Omental fat pad (tissue), 4 donors: ENCODE measurements at places on chromosomes 2 and 18.

GRCh38 chr2:189082376-189082975 lies 97.1 kb downstream of the COL5A2 start:
- DNase-seq, result no peak

DNA sequence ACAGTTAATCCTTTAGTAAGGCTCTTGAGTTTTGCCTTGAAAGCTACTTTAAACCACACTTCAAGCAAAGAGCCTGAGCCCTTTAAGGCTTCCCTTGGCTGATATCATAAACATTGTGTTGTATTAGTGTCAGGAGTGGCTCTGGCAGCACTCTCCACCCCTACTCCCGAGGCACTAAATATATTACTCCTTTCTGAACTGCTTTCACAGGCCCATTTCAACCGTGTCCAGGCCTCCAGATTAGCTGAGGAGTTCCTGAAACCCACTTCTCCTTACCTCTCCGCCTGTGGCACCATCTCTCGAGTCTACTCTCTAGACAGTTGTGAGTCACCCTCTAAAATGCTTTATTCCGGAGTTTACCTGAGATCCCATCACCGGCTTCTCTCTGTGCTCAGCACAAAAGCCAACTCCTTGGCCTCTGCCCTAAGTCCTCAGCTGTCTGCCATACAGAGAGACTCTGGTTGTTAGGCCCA lies 14.4 kb upstream of the STON1 start:
- DNase-seq, result no peak

DNA sequence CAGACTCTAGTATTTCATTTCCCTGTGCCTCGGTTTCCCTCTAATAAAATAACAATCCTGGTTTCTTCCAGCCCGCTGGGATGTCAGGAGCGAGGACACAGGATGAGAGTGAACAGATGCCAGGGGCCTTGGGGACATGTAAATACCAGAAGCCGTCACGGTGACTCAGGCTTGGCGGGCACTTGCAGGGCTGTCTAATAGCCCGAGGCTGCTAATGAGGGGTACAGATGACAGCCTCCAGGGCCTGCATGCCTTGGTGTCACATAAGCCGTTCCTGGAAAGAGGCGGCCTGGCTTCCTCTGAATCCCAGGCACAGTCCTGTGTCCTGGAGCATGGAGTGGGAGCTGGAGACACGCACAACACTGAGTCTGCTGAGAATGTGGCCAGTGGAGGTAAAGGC lies 28.2 kb downstream of the HS1BP3 start:
- DNase-seq, result no peak

- DNase-seq, result no peak
These were observed 10.5 kb downstream of the DRC1 start for GRCh38 chr2:26412091-26412673.

DNA sequence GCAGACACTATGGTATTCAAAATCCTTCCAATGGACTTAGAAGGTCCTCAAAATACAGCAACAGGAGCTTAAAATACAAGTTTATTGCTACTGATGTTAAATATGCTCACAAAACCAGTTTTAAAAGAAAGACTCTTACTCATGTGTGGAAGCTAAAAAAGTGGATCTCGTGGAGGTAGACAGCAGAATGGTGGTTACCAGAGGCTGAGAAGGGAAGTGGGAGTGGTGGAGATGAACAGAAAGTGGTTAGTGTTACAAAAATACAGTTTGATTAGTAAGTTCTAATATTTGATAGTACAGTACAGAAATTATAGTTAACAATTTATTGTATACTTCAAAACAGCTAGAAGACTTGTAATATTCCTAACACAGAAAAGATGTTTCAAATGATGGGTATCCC lies 12.1 kb downstream of the ADAM17 start:
- no peak for DNase-seq

GRCh38 chr18:70429847-70430500 lies 141.1 kb downstream of the SOCS6 start:
- DNase-seq, result no peak

GRCh38 chr2:20797096-20797495 lies 25.8 kb downstream of the LDAH start:
- DNase-seq, result no peak

GRCh38 chr2:65537651-65538385 lies 105.4 kb upstream of the SPRED2 start:
- no peak for DNase-seq

- no peak for DNase-seq
These were observed 1110.6 kb upstream of the ACVR2A start for GRCh38 chr2:146734042-146734820.

DNA sequence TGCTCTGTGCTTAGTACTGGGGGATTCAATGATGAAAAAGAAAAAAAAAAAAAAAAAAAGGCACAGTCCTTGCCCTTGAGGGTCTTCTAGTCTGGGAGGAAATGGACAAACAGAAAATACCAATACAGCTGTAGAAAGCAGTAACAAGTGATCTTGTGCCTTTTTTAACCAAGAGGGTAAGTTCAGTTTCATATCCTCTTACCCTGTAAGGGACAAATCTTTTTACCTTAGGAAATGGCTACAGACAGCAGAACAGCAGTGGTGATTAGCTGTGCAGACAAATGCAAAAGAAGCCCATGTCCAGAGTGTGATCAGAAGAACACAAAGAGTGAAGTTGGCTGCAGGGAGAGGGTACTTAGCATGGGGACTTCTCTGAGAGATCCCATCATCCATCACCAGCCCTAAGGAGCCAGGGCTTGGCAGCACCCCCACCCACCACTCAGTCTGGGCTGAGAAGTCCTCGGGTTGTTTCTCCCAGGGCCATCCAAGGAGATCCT lies 102.9 kb downstream of the ALPK2 start:
- no peak for DNase-seq

GRCh38 chr18:45168866-45169600 lies 446.2 kb upstream of the SLC14A2 start:
- no peak for DNase-seq

DNA sequence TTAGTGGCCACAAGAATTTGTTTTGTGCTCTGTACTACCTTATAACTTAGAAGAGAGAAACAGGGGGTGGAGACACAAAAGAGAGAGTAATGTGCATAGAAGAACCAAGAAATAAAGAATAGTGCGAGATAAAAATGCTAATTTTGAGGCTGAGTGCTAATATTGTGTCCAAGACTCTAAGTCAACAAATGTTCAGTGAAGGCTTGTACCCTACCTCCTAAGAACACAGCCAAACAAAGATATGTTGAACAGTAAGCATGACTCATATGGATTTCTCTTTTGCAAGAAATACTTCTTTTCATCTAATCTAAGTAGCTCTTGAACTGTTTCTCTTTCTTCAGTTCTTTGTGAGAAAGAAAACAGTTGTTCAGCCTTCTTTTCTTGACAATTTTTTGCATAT lies 45.2 kb downstream of the GAREM1 start:
- no peak for DNase-seq

DNA sequence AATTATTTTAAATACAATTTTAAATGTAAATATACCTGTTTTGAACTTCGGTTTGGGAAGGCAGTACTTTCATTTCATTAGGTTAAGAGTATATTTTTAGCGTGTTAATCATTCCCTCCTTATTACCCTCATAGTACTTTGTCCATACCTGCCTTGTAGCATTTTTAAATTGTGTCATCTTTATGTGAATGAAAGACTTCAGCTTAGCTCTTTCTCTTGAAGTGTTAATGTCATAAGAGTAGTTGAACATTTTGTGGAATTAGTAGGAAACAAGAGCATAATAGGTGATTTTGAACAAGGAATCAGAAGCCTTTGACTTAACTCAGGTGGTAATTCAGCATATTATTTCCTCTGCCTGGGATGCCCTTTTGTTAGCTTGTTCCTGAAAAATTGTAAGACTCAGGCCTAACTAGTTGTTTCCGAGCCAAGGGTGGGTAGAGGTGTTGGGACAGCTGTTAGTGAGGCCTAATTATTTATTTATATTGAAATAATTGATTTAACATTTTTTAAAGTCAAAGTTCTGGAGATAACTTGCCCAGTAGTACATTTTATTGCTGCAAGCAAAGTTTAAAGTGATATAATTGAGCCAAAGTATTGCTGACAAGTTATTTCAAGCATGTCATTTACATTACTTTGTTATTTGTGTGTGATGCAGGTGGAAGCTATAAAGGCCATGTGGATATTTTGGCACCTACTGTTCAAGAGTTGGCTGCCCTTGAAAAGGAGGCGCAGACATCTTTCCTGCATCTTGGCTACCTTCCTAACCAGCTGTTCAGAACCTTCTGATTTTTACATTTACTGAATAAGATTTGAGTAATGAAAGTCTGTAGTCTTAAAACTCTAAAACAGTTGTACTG lies 38.7 kb downstream of the DDX1 start:
- no peak for DNase-seq

DNA sequence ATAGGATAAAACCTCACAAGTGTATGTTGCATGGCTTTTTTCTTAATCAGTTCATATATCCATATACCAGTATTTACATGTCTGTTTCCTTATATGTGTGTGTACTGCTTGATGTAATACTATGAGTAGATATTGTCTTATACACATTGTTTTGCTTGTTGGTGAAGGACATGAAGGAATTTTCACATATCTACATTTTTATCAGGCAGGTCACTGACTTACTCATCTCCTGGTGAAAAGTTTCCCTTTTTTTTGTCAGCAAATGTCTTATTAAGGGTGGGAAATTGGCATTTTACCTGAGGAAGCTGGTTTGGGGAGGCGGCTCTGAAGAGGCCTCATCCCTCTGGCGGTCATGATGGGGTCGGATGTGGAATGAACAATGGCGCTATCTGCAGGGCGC lies 61.4 kb upstream of the LYPD1 start:
- DNase-seq, result no peak

DNA sequence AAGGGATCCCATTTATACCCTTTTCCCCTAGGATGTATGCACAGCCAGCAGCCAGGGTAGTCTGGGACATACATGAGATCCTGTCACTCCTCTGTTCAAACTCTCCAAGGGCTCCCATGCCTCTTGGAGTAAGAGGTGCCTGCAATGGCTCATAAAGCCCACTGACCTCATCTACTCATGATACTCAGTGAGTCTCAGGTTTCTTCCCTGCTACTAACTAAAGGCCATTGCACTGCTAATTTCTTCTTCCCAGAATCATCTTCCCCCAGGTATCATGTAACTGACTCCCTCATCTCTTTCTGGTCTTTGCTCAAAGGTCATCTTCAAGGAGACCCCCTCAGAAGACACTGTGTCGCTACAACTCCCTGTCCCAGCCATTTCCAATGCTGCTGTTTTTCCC lies 68.2 kb downstream of the CCBE1 start:
- no peak for DNase-seq

DNA sequence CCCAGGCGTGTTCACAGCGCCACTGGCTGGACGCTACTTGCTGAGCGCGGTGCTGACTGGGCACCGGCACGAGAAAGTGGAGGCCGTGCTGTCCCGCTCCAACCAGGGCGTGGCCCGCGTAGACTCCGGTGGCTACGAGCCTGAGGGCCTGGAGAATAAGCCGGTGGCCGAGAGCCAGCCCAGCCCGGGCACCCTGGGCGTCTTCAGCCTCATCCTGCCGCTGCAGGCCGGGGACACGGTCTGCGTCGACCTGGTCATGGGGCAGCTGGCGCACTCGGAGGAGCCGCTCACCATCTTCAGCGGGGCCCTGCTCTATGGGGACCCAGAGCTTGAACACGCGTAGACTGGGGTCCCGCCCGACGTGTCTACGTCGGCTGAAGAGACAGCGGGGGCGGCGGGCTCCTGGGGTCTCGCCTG lies 891 bp upstream of the KHK start:
- peak; percentile 32 for DNase-seq

GRCh38 chr2:88061295-88061694 lies 5.7 kb upstream of the KRCC1 start:
- DNase-seq, result no peak

GRCh38 chr2:226873826-226874225 lies 38.0 kb downstream of the RHBDD1 start:
- no peak for DNase-seq

DNA sequence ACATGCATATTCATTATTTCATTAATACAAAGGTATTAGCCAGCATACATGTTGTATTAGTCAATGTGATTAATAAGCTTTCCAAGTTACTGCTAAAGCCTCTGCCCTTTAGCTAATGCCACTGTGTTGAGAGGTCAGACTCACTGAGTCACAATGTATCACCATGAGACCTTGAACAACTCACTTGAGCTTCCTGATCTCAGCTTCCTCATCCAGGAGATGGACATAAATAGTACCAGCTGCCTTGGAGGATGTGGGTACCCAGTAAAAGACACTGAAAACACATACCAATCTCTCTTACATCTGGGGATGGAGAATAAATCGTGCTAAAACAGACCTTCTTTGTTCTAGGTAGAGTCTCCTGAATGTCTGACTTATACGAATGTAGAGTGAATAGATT lies 224.6 kb downstream of the EPHA4 start:
- no peak for DNase-seq

GRCh38 chr2:113877711-113878598 lies 11.9 kb upstream of the ACTR3 start:
- no peak for DNase-seq

GRCh38 chr2:112995346-112995920 lies 9.8 kb upstream of the IL36A start:
- DNase-seq, result no peak

DNA sequence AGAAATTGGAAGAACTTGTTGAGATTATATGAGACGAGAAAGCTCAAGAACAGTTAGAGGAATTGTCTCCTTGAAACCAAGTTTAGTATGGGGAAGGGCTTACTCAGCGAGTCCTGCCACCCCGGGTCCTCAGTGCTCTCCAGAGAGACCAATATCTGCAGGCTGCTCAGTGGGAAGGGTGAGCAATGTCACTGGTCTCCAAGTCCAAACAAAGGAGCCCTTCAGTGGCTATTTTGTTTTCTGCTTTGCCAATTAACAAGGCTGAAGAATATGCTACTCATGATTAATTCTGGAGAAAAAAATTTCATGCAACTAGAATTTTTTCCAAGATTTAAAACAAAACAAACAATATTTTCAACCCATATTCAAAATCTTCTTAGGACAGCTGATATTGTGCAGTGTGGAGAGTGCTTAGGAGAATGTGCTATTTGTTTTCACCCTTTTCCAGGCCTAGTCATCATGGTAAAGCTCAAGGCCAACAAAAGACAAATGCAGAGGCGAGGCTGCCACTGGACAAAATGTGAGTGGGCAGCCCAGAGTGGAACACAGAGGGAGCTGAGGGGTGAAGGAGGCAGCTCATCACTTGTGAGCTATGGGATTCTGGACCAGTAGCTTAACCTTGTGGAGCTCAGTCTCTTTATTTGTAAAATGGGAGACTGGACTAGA lies 83.8 kb upstream of the TMEM17 start:
- no peak for DNase-seq

DNA sequence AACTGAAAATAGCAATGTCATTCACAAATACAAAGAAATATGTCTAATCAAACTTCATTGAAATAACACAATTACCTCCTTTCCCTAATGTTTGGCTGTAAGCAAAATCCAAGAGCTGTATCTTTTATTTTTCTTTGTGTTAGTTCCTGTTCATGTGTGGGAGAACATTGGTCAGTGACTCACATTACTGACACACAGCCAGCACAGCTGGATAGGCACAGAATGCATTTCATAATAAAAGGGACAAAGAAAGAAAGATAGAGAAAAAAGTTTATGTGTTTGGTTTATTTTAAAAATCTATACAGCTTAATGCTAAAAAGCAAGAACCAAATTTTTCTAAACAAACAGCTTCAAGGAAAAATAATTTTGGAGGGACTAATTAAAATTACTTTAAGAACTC lies 185.6 kb upstream of the COL3A1 start:
- peak; percentile 53 for DNase-seq

GRCh38 chr2:233400341-233400740 lies 46.0 kb downstream of the DGKD start:
- no peak for DNase-seq
